SK-N-SH (cell line): ENCODE measurements at places on chromosomes 7 and 10. TPM values are rescaled to one million over a fixed set of nuclear protein-coding genes. Genes with fewer than 3 reads are reported as not detected.

The TMEM26 gene
- polyA plus RNA-seq: 0.05 and 0.06 TPM in 2 replicates

The GNGT1 gene
- 0.15 TPM in 1 of 2 replicates, not detected in the other for polyA plus RNA-seq

The CCT6A gene
- polyA plus RNA-seq: 221 and 345 TPM in 2 replicates

The EPHA1 gene
- polyA plus RNA-seq: 0.26 and 0.49 TPM in 2 replicates

The CALCR gene
- 0.06 and 0.12 TPM in 2 replicates for polyA plus RNA-seq

The GRM8 gene
- polyA plus RNA-seq: 0.10 and 0.15 TPM in 2 replicates

The HOXA1 gene
- not detected in 2 replicates for polyA plus RNA-seq

The SOSTDC1 gene
- polyA plus RNA-seq: 0.13 and 0.81 TPM in 2 replicates

The LIPK gene
- not detected in 2 replicates for polyA plus RNA-seq

The NRCAM gene
- 1.1 and 5.1 TPM in 2 replicates for polyA plus RNA-seq

The C10orf71 gene
- not detected in 2 replicates for polyA plus RNA-seq

The LIPJ gene
- not detected in 2 replicates for polyA plus RNA-seq

The SPDYE2B gene
- polyA plus RNA-seq: not detected in 2 replicates

The ZNF783 gene
- 12.5 and 16.4 TPM in 2 replicates for polyA plus RNA-seq

The H2BK1 gene
- polyA plus RNA-seq: not detected in 2 replicates

DNA sequence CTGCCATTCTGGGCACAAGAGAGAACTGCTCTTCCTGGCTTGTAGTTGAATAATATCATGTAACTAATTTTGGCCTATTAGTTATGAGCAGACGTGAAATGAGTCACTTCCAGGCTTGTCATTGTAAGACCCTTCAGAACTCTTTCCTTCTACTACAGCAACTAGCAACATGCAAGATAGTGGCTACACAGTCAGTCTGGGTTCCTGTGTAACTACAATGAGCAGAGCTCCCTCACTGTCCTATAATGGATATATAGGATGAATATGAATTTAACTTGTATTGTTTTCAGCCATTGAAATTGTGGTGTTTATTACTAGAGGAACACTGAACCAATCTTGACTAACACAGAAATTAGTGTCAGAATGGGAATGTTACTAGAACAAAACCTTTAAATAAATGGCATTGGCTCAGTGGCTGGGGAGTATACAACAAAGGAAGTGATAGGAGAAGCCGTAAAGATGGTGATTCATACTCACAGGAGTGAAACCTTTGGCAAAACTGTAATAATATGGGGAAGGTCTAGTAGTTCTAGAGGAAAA is 2.9 kb upstream of the MTPN start:
- DNase-seq: no peak

GRCh38 chr7:112882511-112882910 is 92.3 kb upstream of the TMEM168 start:
- no peak for DNase-seq

DNA sequence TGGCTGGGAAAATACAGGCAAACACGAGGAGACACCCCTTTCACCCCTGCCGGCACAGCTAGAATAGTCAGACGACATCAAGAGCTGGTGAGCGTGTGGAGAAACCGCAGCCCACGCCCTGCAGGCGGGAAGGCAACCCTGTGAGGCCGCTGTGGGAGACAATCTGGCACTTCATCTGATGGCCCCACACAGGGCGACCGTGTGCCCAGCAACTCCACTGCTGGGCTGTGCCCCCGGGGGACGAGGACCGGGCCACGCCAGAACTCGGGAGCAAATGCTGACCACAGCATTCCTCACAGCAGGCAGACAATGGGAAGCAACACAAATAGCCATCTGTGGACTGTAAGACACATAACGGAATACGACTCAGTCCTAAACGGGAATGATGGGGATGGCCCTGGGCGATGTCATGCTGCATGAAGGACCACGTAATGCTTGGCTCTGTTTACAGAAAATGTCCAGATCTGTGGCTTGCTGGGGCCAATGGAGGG is 58.9 kb downstream of the CFAP46 start:
- DNase-seq: no peak

DNA sequence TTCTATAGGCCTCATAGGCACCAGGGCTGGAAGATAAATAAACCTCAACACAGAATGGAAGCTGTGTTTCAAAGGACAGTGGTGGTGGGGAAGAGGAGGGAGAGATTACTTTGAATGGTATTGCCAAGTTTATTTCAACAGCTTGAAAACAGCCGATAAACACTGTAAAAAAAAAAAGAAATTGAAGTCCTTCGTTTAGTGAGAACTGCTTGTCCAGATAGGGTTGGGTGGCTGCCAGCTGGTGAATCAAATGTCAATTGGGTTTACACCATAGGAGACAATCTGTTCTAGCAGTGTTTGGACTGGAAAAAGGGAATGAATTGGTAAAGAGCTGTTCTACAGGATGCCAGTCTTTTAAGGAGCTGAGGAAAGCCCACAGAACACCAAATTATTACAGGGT is 254.8 kb downstream of the PHF14 start:
- DNase-seq: no peak

- no peak for DNase-seq
Measured at GRCh38 chr10:70376436-70377378, 5.7 kb downstream of the LRRC20 start.

- no peak for DNase-seq
Measured at GRCh38 chr10:35585903-35586535, 19.1 kb upstream of the GJD4 start.

DNA sequence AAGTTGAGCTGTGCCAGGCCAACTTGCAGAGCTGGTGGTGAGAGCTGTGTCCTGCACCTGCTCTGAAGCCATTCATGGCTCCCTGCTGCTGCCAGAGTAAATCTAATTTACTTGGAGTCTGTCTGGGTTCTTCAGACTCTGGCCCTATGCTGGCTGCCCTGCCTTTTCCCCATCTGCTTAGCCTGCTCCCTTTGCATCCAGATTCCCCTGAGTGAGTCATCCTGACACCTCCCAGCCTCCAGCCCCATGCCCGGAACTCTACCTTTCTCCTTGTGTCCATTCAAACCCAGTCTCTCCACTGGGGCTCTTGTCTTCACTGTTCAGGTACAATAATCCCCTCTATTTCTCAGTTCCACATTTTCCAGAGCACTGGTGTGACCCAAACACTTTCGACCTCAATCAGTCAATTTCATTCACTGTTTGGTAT is 434.4 kb upstream of the ZMIZ1 start:
- DNase-seq: peak; percentile 66

GRCh38 chr10:97138174-97138573 is 47.6 kb downstream of the SLIT1 start:
- DNase-seq: no peak

- DNase-seq: peak; percentile 91
Measured at GRCh38 chr7:23261843-23262452, 15.4 kb downstream of the GPNMB start.

GRCh38 chr7:133360201-133360600 is 107.3 kb downstream of the EXOC4 start:
- no peak for DNase-seq

GRCh38 chr7:19020062-19020461 is 97.4 kb downstream of the TWIST1 start:
- DNase-seq: no peak

DNA sequence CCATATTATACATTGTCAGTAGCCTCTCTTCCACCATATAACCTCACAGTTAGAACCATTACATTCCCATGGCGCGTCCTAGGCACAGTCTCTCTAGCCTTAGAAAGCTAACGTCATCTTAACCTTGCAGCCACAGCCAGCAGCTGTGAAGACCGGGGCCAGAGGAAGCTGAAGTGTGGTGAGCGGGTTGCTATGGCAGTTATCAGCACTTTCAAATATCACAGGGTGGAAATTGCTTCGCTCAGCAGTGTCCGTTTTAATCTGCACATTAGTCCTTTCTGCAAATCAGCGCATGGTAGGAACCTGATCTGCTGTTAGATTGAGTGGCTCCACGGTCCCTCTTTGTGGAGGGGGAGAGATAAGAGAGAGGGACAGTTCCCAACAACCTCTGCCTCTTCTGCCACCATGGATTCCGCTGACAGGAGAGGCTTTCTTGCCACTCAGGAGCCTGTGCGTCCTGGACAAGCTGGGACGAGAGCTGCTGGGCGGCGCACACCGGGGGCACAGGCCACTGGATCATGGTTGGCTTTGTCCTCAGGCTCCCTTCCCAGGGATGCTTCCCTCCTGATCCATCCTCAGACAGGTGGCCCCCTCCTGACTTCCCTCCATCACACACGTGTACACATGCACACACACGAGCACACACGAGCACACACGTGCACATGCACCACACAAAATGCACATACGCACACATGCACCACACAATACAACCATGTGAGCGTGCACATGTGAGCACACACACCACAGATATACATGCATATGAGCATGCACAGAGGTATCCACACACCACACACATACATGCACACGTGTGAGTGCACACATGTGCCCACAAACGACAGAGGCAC is 93.8 kb downstream of the WDR37 start:
- DNase-seq: peak; percentile 87

DNA sequence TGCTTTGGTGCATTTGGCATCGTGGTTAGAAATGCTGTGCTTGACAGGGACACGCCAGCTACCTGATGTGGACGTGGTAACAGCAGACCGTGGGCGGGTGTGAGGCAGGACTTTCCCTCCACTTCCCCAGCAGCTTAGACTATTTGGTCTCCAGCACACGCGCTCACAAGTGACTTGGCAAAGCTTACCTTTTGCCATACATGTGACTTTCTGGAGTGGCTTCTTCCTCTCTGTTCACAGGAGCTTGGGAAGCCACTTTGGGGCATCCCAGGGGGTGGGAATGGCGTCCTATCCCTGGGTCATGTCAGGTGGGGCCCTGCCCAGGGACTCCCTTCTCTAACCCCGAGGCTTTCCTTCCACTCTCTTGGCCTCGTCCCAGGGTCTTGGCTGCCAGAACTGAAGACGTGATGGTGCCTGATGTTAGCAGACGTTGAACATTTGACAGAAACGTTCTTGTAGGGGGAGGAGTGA is 228.7 kb upstream of the KLF6 start:
- DNase-seq: no peak

- no peak for DNase-seq
Measured at GRCh38 chr10:63384001-63384400, 81.8 kb downstream of the JMJD1C start.

- DNase-seq: no peak
Measured at GRCh38 chr10:131178521-131179331, 132.8 kb downstream of the TCERG1L start.

- no peak for DNase-seq
Measured at GRCh38 chr10:31830887-31831286, 97.7 kb downstream of the ARHGAP12 start.

DNA sequence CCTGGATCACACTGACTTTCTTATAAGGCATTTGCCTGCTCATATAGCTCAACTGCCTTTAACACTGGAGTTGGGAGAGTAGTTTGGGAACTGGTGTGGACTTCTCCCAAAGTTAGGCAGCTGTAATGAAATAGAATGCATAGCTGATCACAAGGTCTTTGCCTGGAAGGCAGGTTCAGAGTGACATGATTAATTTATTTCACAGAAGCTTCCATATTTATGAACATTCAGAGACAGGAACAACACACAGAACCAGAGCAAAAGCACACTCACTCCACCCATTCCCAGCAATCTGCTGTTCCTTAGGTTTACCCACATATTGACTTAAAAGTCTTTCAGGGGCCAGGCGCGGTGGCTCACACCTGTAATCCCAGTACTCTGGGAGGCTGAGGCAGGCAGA is 234.2 kb downstream of the REEP3 start:
- DNase-seq: no peak

DNA sequence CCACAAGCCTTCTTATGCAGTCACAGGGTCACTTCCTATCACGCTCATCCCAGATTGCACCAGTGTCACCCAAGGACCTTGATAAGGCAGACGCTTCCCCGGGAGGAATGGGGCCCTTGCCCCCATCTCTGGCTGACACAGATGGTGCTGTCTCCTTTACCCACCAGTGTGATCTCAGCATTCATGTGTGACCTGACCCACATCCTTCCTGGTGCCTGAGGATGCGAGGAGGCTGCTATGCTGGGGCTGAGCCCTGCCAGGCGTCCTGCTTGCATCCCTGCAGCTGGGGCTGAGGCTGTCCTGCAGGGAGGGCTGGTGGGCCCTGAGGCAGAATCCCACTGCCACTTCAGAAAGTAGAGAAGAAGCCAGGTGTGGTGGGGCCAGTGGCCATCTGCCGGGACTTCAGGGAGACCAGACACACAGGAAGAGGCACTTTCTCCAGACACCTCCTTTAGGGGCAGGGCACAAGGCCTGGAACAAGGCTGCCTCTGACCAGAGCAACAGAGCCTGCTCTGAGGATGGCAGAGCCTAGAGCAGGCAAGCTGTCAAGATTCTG is 35.3 kb downstream of the RASGEF1A start:
- no peak for DNase-seq

- DNase-seq: no peak
Measured at GRCh38 chr7:131459256-131459655, 97.2 kb downstream of the PODXL start.

DNA sequence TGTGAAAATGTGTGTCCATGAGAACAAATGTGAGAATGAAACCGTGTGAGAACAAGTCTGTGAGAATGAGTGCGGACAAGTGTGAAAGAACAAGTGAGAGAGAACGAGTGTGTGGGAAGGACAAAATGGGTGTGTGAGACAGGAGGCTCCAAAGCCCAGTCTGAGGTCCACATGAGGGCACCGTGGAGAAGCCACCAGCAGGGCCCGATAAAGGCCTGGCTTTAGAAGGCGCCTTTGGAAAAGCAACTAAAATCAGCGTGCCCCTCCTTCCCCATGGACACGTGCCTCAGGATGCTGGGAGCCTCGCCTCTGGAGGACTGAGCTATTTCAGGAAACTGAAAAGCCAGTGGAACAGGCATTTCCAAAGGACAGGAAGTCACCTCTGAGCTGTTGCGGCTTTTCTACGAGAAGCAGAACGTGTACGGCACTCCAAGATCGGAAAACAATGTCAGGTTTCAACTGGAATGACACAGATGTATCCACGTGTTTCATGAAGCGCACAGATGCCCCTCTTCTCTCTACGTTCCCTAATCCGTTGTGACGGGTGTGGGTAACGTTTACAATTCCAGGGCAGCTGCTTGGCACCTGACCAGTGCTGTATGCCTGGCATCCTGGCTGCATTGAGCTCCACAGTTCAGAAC is 46.4 kb downstream of the ESYT2 start:
- no peak for DNase-seq

DNA sequence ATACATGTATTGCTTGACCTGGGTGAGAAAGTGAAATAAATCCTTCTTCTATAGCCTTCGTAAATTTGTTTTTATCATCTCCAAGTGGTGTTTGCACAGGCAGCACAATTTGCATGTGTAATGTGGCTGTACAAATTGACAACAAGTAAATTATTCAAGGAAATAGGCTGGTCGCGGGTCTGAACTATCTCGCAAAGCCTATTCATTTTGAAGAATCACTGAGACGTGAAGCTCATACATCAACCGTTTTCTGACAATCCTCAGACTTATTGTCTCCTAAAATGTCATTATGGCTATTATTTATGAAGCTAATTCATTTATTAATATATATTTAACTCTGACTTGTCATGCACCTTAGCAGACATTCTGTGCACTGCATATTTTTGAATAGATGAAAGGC is 16.2 kb upstream of the FAM204A start:
- DNase-seq: no peak

GRCh38 chr10:119201233-119201632 is 6.1 kb upstream of the GRK5 start:
- DNase-seq: no peak

GRCh38 chr7:3307435-3307834 is 6.4 kb downstream of the SDK1 start:
- DNase-seq: no peak
